ENCODE measurements at places on chromosomes 7 and 10.

- DNase-seq = no peak
These were observed 9.6 kb upstream of the PYROXD2 start for GRCh38 chr10:98424295-98425254.

DNA sequence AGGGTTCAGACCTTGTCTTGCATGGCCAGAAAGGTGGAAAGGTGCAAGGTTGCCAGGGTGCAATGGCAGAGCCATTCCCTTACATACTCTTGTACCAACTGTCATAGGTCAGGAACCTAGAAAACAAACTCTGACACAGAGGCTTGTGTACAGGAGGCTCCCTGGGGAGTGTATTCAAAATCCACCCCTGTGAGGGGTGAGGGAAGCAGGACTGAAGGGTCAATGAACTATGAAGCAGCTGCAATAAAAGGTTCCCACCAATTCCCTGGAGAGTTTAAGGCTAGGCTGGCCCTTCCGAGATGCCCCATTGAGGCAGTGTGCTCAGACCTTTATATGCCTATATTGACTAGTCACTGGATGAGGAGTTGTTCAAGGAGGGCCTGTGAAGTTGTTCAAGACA, 13.9 kb upstream of the CUZD1 start:
- DNase-seq = no peak

GRCh38 chr10:63503395-63503794, 17.8 kb upstream of the REEP3 start:
- no peak for DNase-seq

GRCh38 chr10:12586741-12587140, 237.4 kb downstream of the CAMK1D start:
- no peak for DNase-seq

- DNase-seq = peak; percentile 87
These were observed 71.3 kb upstream of the TNRC18 start for GRCh38 chr7:5494683-5495561.

- no peak for DNase-seq
These were observed 920.8 kb downstream of the TYW1 start for GRCh38 chr7:67917437-67917755.

DNA sequence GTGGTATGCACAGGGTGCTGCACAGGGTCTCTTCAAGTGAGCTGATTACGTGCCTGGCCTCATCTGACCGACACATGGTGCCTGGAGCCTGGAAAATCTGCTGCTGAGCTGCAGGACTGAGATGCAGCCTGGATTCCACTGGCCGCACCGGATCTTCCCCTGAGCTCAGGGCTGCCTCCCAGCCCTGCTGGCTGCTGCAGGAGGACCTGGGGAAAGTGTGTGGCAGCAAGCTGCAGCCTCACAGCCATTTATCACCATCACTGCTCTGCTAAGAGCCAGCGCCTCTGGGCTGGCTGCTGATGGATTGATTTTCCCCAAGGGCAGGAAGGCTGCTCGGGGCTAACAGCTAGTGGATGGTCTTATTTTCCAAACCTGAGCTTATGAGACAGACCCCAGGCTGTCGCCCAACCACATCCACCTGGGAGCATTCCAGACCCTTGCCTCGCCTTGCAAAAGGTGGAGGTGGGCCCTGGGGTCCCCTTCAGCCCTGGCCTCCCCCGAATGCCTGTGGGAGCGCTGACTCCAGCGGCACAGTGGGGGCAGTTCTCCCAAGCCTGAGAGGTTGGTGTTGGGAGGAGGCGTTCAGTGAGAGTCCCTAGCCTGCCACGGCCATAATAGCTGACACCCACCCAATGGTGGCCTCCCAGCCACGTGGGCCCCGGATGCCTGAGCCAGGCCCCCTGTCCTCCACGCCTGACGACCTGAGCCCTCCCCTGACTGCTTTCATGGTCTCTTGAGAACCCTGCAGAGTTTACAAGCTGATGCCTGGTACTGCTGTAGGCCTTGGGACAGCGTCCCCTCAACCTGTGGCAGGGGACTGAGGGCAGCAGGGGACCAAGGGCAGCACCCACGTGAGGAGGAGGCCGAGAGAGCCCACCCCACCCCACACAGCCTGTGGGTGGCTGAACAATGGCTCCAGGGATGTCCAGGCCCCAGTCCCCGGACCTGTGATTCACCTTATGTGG, 38.2 kb downstream of the STK32C start:
- DNase-seq = no peak

- DNase-seq = no peak
These were observed 169.5 kb downstream of the FANK1 start for GRCh38 chr10:126065751-126066377.

DNA sequence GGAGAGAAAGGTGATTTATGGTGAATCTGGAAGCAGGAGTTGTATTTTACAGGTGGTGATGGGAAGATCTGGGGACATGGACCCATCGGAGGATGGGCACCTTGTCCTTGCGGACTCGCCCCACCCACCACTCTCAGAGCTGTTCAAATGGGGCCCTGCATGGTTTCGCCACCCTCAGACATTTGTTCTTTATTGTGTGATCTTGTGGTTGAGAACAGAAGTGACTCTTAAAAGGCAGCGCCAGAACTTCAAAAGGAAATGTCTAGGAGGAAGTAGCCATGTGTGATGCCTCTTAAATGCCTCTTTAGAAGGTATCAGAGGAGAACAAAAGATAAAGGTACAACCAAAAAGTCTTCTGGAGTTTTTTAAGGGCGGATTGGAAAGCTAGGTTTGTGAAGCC, 205.7 kb downstream of the KIAA1217 start:
- DNase-seq = no peak

GRCh38 chr7:55657654-55658053, 85.4 kb upstream of the VOPP1 start:
- no peak for DNase-seq

- DNase-seq = no peak
These were observed 144.4 kb upstream of the PTER start for GRCh38 chr10:16292366-16292765.

GRCh38 chr10:131829156-131829930, 71.5 kb upstream of the PPP2R2D start:
- DNase-seq = peak; percentile 35

DNA sequence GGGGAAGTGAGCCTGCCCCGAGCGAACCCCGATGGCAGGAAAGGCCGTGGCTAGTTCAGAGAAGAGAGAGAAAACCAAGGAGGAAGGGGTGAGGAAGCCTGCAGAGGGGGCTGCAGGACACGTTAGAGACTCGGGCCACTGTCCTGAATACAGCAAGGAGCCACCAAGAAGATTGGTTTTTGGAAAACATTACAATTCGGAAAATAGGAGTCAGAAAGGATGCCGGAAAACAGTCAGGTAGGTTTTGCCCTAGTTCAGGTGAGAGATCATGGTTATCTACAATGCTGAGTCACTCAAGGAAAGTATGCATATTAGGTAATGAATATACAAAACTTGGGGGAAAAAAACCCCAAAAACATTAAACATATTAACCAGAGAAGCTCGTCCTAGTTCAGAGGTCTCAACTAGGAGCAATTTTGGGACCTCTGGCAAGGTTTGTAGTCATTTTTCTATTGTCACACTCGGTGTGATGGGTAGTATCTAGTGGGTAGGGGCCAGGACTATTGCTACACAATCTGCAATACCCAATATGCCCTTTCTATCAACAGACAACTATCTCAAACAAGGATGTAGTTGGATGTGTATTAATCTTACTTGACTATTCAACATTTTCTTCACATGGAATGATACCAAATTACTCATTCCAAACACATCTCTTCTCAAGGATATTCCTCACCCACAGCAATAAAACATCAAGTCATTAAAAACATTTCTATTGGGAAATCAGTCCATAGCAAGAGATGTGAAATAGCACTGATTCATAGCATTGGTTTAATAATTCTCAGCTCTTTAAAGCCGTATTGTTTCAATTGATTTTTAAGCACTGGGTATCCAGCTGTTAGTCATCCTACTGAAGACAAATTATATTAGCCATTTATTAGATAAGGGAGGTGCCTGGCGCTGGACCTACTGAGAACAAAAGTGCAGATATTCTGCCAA, 74.4 kb upstream of the RSU1 start:
- DNase-seq = no peak
